HepG2 (cell line): ENCODE measurements at places on chromosomes 6 and 20. TPM values are rescaled to one million over a fixed set of nuclear protein-coding genes. Genes with fewer than 3 reads are reported as not detected.

GRCh38 chr6:106120006-106120405 lies 33.9 kb downstream of the PRDM1 start:
- DNase-seq, result no peak

GRCh38 chr6:91241946-91242613 lies 655.2 kb upstream of the MAP3K7 start:
- no peak for DNase-seq

GRCh38 chr6:4363656-4364055 lies 228.3 kb upstream of the ECI2 start:
- no peak for DNase-seq

DNA sequence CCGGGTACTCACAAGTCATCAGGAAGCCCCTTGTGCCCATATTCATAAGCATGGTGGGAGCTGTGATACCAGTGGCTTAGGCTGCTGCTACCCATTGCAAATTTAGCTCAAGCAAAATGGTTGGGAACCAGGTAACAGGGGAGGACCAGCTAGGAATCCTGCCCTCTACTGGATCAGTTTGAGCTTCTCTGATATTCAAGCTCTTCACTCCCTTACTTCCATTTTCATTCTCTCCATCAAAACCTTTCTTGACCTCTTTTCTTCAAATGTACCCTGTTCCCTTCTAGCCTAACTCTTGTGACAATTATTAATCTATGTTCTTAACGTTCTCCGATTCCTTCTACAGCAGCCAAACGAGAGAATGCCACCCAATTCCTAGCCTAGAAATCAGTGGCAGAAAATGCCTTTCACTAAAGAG lies 9.7 kb downstream of the NOL7 start:
- peak; percentile 65 for DNase-seq

GRCh38 chr6:51608932-51609331 lies 478.5 kb downstream of the PKHD1 start:
- DNase-seq, result no peak

- DNase-seq, result peak; percentile 64
Observed at GRCh38 chr20:2756056-2756611, 44.3 kb downstream of the CPXM1 start.

GRCh38 chr6:56714982-56715456 lies 72.3 kb upstream of the DST start:
- DNase-seq, result peak; percentile 81

The ULBP1 gene
- polyA plus RNA-seq, result 0.08 and 0.09 TPM in 2 replicates

GRCh38 chr6:17721671-17722070 lies 14.9 kb upstream of the NUP153 start:
- no peak for DNase-seq

DNA sequence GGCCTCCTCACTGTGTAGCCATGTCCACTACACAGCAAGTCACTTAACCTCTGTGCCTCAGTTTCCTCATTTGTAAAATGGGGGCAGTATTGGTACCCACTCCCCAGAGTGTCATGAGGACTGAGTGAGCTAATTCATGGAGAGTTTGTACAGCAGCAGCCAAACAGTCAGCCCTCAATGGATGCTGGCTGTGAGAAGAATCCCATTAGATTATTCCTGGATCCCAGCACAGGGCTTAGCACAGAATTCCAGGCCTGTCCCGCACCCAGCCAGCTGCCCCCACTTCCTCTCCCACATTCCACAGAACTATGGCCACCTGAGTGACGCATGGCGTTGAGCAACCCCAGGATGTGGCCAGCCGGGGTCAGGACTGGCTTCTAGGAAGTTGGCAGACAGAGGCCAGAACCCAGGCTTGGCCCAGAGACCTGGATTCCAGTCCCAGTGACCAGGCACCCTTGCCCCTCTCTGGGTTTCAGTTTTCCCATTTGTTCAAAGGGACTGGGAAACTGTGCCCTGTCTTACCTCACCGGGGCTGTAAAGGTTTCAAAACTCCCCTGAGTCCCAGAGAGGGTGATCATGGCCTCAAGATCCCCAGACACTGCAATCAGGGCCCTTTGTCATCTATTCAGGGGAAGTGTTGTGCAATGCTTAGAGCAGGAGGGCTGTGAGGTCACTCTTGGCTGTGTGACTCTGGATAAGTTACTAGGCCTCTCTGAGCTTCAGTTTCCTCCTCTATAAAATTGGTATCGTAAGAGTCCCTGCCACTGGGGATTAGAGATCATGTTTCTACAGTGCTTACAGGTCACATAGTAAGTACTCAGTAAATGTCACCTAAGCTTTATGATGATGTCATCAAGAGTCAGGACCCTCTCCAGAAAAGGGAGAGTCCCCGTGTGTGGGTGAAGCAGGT lies 3.0 kb upstream of the TGM2 start:
- peak; percentile 92 for DNase-seq

- DNase-seq, result no peak
Observed at GRCh38 chr6:96066376-96066775, 50.6 kb downstream of the FUT9 start.

The GRM4 gene
- polyA plus RNA-seq, result not detected in 2 replicates

- DNase-seq, result peak; percentile 21
Observed at GRCh38 chr6:118980063-118980462, 45.1 kb upstream of the MCM9 start.

GRCh38 chr6:43798688-43799444 lies 28.9 kb downstream of the VEGFA start:
- DNase-seq, result peak; percentile 83

The TGM3 gene
- not detected in 2 replicates for polyA plus RNA-seq

GRCh38 chr6:148273962-148274752 lies 68.5 kb upstream of the SASH1 start:
- no peak for DNase-seq

DNA sequence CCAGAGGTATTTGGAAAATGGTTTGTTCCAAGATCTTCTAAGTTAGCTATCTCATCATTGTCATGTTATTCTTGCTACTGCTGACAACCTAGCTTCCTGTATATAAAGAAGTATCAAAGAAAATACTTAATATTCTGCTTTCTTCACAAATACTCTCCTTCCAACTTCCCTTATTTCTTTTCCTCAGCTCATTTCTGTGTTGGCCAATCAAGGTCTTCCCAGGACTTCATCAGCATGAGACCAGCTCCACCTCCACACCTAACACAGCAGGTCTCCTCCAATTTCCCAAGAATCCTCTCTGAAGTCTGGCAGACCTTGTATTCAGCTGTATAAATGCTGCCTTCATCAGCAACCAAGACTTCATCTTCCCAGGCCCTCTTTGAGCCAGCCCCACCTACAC lies 538.6 kb upstream of the JARID2 start:
- DNase-seq, result no peak
